ENCODE measurements at places on chromosomes 11 and 22. TPM values are rescaled to one million over a fixed set of nuclear protein-coding genes. Genes with fewer than 3 reads are reported as not detected.

C11orf16 gene
- total RNA-seq = not detected

OR2D2 gene
- 0.36 TPM for total RNA-seq

RHOD gene
- total RNA-seq = 3.1 TPM

HBG1 gene
- not detected for total RNA-seq

INS gene
- total RNA-seq = not detected

OR52H1 gene
- total RNA-seq = not detected

PLAAT2 gene
- total RNA-seq = not detected

TBX1 gene
- not detected for total RNA-seq

SHISA8 gene
- total RNA-seq = not detected

GTSE1 gene
- total RNA-seq = 21.5 TPM

PNPLA3 gene
- total RNA-seq = 7.6 TPM

OR5F1 gene
- not detected for total RNA-seq

SUSD2 gene
- 0.96 TPM for total RNA-seq

OR2AT4 gene
- not detected for total RNA-seq
